ENCODE measurements at places on chromosomes 12 and 14.

GRCh38 chr12:26978801-26979200, 35.4 kb downstream of the TM7SF3 start:
- DNase-seq = no peak

DNA sequence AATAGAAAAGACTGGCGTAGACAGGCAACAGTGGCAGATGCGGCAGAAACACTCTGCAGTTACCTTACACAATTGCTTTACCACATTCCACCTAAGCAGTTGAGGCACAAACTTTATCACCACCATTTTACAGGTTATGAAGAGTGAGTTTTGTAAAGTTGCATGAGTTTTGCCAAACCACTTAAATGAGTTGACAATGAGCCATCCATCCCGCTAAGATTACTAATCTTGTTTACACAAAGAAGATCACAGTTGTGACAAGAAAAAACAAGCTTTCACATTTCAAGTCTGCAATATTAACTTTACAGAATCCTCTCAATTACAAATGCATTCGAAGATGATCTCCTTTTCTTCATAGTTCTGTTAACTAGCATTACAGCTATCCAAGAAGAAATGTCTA, 1.8 kb downstream of the TMCC3 start:
- DNase-seq = no peak

DNA sequence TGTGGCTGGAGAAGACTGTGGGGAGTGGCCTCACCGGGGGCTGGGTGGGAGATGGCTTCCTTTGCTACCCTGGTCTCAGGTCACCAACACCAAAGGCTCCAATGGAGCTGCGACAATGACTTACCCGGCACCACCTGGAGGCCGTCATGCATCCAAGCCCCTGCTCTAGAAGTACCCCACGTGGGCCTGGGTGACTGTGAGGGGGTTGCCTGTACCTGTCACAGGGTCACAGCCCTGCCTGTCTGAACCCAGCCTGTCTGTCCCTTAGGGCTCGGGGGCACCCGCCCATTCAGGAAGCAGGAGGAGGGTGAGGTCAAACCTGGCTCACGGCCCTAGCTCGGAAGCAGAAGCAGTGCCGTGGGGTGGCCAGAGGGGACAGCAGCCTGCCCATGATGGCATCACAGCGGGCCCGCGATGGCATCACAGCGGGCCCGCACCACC, 18.9 kb downstream of the ABCB9 start:
- DNase-seq = peak; percentile 82

DNA sequence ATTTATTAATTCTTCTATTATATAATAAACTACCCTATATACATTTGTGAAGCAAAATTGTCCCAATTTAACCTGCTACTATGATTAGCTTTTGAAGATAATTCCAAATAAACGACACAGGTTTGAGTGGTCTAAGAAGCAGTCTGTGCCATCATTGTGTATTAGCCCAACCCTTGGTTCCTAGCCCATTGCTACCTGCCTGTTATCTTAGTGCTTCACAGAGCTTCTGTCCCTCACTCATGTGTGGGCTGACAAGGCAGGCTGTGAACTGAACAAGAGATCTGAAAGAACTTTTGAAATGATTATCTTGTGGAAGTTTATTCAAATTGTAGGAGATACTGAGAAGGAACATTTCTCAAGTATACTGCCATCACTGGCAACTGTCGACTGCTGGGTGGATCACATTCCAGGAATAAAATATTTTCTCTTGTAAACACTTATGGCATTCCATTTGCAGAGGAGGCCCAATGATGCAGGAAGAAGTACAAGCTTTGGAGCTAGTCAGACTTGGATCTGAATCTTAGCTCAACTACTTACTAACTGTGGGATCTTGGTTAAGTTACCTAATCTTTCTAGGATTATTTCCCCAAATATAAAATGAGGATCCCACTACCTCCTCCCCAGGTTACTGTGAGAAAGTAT, 7.8 kb upstream of the MTERF2 start:
- DNase-seq = no peak

- DNase-seq = no peak
These were observed 925 bp upstream of the GLI1 start for GRCh38 chr12:57458665-57459054.

DNA sequence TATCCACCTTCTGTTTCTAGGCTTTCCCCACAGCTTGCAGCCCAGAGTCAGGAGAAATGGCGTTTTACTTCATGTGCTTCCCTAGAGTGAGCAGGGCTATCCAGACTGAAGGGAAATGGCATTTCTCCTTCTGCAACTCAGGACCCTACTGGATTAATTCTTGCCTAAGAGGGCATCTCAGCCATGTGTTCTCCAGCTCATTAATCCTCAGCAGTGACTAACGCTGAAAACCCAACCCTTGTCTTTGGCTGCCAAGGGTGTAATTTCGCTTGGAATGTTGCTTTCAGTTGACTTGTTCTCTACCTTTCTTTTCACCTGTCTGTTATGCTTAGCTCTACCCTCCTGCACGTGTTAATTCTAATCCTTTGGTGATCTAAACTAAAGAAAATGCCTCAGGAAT, 21.0 kb upstream of the EMP1 start:
- DNase-seq = no peak

DNA sequence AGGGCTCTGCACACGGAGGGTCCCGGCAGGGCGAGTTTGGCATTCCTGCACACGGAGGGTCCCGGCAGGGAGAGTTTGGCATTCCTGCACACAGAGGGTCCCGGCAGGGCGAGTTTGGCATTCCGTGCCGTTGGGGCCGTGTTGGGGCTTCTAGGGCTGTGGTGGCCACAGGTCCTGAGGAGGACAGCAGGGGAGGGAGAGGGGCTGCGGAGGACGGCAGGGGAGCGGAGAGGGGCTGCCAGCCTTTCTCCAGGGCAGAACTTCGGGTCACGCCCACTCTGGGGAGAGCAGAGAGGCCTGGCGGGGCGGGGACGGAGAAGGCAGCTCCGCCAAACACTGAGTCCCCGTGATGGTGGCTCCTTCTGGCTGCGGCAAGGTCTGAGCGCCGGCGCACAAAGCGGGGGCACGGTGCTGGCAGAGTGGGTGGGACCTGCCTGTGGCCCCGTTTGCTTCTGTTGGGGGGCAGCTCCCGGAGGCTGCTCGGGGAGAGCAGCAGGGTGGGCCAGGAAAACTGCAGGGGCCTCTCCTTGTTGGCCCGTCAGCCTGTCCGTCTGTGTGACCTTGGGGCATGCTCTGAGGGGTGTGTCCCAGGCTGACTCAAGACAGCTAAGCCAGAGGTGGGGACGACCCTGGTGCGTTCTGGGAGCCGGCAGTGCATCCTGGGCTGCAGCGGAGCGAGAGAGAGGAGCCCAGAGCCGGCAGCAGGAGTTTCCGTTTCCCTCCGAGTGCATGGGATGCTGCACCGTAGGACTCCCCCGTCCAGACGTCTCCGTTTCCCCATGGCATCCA, 60.2 kb downstream of the LRCOL1 start:
- DNase-seq = no peak

GRCh38 chr12:99133401-99133800, 488.3 kb downstream of the APAF1 start:
- no peak for DNase-seq

DNA sequence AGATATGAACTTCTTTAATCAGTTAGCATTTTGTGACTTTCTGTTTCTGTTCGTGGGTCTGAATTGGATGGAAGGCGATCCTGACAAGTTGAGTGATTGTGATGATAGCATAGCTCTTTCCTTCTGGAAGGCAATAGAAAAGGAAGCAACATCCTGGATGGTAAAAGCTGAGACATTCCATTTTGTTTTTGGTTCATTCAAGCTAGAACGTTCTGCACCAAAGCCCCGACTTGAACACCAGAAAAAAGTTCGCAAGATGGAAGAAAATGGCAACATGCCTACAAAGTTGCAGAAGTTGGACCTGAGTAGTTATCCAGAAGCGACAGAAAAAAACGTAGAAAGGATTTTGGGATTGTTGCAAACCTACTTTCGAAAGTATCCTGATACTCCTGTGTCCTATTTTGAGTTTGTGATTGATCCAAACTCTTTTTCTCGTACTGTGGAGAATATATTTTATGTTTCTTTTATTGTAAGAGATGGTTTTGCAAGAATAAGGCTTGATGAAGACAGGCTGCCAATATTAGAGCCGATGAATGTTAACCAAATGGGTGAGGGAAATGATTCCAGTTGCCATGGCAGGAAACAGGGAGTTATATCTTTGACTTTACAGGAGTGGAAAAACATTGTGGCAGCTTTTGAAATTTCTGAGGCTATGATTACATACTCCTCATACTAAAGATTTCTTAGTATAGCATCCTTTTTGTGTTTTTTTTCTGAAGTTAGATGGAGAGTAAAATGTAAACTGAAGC, 896 bp downstream of the EID3 start:
- no peak for DNase-seq

- no peak for DNase-seq
These were observed 42.7 kb downstream of the SUSD6 start for GRCh38 chr14:69654116-69654515.

DNA sequence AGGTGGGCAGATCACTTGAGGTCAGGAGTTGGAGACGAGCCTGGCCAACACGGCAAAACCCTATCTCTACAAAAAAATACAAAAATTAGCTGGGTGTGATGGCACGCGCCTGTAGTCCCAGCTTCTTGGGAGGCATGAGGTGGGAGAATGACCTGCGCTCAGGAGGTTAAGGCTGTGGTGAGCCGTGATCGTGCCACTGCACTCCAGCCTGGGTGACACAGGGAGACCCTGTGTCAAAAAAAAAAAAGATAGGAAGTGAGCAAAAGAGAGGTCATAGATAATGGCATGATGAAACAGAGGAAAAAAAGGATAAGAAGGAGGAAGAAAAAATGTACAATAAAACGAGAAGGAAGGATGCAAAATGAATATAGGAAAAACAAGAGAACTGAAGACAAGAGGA, 159.5 kb downstream of the ETV6 start:
- DNase-seq = no peak
